ENCODE measurements at places on chromosomes 7 and 10. TPM values are rescaled to one million over a fixed set of nuclear protein-coding genes. Genes with fewer than 3 reads are reported as not detected.

GRCh38 chr10:72260239-72260975 lies 13.3 kb upstream of the DDIT4 start:
- peak; percentile 92 for DNase-seq

GRCh38 chr10:68598978-68599770 lies 39.0 kb downstream of the TET1 start:
- DNase-seq: peak; percentile 61

GRCh38 chr10:33134011-33134751 lies 176.2 kb upstream of the ITGB1 start:
- DNase-seq: peak; percentile 90

The KIAA1549 gene
- 1.3 TPM for polyA plus RNA-seq

DNA sequence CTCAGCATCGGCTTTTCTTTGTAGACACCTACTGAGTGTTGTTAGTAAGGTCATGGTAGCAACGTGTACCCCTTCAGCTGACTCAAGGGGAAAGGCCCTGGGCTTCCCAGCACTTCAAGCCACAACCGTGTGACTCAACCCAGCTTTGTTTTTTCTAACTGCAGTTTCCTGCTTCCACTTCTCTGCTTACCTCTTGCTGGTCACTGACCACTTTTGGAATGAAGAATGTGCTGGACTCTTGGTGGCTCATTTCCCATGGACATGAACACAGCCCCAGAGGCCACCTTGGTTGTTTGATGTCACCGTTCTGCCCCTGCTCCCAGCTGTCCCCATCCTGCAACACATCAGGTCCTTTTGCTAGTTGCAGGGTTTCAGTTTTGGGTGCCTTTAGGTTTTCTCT lies 69.5 kb upstream of the ZNF438 start:
- no peak for DNase-seq

The SRRM3 gene
- 43.3 TPM for polyA plus RNA-seq

DNA sequence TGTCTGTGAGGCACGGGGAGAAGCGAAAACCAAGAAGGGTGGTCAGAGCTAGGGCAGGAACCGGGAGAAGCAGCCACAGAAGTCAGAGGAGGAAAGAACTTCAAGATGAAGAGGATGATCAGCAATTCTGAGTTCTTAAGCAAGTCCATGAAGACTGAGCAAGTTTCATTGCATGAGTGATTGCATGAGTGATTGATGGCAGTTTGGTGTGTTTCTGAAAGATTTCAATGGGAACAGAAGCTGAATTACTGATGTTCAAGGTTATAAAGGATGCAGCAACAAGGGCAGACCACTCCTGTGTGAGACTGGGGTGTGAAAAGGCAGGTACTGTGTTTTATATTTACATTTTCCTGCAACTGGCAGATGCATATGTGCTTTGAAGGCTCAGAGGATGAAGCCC lies 35.4 kb downstream of the CCNY start:
- no peak for DNase-seq

GRCh38 chr10:30462513-30462912 lies 28.5 kb downstream of the MAP3K8 start:
- no peak for DNase-seq

The LRIT1 gene
- not detected for polyA plus RNA-seq

GRCh38 chr10:122576291-122576690 lies 15.7 kb downstream of the DMBT1 start:
- no peak for DNase-seq
